ENCODE measurements at places on chromosomes 4 and X. TPM values are rescaled to one million over a fixed set of nuclear protein-coding genes. Genes with fewer than 3 reads are reported as not detected.

Gene MAGEB10
- polyA plus RNA-seq, result not detected

Gene FDCSP
- polyA plus RNA-seq, result not detected

Gene DKK2
- polyA plus RNA-seq, result 135 TPM

Gene SMIM43
- 0.34 TPM for polyA plus RNA-seq

Gene NLGN4X
- 27.0 TPM for polyA plus RNA-seq

Gene HTN1
- 0.05 TPM for polyA plus RNA-seq

Gene BMX
- 0.27 TPM for polyA plus RNA-seq

Gene HCCS
- 29.1 TPM for polyA plus RNA-seq

Gene FHIP1A
- polyA plus RNA-seq, result 7.1 TPM

Gene ART3
- 0.40 TPM for polyA plus RNA-seq

Gene MAGEB1
- polyA plus RNA-seq, result not detected

Gene CXorf65
- polyA plus RNA-seq, result 0.20 TPM

Gene AFM
- polyA plus RNA-seq, result 16.2 TPM

Gene SHROOM4
- polyA plus RNA-seq, result 15.8 TPM

Gene TRIM75
- polyA plus RNA-seq, result not detected

Gene SPIN3
- 22.8 TPM for polyA plus RNA-seq

Measured in left renal pelvis (tissue), 4 donors.